T47D (cell line): ENCODE measurements at places on chromosomes 3 and 15.

DNA sequence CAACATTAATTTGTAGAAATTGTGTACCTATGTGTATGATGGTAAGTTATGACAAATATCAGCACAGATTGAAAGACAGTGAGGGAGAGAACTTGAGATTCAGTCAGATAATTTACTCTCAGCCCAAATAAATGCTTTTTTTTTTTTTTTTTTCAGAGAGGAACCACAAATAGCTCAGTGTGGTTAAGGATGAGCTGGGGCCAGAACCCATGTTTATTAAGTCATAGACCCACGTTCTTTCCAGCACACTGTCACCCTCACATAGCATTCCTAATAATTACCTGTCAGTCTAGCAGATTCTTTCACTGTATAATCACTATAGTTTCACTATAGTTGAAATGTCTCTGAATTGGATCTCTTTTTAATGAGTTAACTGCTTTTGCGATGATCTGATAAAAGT is 246.1 kb downstream of the ZIC1 start:
- no peak for DNase-seq

- no peak for DNase-seq
Observed at GRCh38 chr3:186638259-186638658, 1.9 kb upstream of the FETUB start.

DNA sequence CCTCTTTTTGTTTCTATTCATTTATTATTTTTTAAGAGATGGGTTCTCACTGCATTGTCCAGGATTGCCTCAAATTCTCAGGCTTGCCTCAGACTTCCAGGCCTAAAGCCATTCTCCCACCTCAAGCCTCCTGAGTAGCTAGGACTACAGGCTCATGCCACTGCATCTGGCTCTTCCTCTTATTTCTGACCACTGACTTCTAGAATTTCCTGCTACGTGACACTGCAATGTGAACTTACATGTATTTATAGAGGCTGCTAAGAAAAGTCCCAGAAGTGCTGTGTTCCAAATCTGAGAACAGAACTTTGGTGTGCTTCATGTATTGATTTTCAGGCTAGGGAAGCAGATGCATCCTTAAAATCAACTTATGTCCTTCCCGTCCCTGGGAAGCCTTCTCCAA is 407.4 kb downstream of the RSL24D1 start:
- no peak for DNase-seq

DNA sequence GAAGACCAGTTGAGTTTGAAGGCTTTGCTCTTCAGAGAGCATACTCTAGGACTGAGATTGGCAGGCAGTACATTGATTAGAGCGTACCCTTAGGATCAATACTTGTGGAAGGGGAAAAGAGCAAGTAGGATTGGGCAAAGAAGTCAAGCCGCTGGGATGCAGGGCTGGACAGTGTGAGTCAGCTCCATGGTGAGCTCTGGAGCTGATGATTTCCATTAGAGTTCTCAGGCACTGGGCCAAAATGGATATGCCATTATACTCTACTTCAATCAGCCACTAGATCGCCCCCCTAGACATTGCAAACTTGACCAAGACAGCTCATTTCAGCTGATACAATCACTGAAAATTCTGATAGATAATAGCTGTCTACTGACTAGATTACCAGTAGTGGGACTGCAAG is 432.7 kb upstream of the ALCAM start:
- DNase-seq: no peak

- DNase-seq: no peak
Observed at GRCh38 chr15:78985859-78986475, 41.1 kb upstream of the CTSH start.

DNA sequence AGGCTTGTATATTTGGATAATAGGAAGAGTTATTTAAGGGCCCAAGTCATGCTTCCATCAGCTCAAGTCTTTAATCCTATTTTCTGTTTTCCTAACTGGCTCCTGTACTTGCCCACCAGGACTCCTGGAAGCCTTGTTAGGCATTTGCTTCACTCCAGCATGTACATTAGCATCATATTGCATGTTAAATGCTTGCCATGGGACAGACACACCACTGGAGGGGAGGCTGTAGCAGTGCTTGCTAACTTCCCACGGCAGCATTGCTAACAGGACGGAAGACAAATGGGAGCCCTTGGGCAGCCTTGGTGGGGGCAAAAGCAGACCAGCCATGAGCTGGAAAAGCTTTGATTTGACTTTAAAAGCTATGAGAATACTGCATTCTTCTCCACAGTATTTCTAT is 6.1 kb downstream of the TMOD2 start:
- DNase-seq: no peak

- DNase-seq: no peak
Observed at GRCh38 chr3:126885425-126885824, 97.5 kb upstream of the PLXNA1 start.

DNA sequence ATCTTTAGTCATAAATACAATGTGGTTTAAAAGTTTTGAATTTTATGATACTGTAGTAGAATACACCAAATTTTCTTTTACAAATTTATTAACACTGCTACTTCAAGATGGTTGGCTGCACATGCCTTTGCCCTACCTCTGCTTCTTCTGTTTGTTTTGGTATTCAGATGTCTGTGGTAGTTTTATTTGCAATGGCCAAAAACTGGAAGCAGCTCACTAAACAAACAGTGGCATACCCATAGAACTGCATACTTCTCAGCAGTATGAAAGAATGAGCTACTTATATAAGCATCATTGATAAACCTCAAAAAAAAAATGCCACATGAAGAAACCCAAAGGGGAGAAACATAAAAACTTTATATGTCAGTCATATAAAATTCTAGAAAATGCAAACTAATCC is 19.5 kb downstream of the ARIH2 start:
- DNase-seq: peak; percentile 34

DNA sequence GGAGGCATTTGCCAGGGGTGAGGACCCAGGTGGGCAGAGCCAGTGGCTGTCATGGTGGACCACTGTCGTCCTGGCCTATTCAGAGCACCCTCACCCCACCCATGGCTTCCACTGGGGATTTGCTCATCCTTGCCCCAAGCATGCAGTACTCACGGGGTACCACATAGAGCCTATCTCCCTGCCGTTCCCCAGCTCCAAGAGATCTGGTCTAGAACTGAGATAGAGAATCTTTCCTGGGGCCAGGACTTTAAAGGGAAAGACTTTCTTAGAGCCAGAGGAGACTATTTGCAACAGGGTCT is 76.9 kb upstream of the TNFAIP8L3 start:
- DNase-seq: no peak

GRCh38 chr15:100254285-100254684 is 87.5 kb downstream of the ADAMTS17 start:
- DNase-seq: no peak

- DNase-seq: no peak
Observed at GRCh38 chr3:41317718-41318117, 118.4 kb downstream of the CTNNB1 start.

- no peak for DNase-seq
Observed at GRCh38 chr15:33011976-33012375, 182.5 kb downstream of the FMN1 start.

- DNase-seq: no peak
Observed at GRCh38 chr3:74053970-74054516, 429.3 kb upstream of the PDZRN3 start.

DNA sequence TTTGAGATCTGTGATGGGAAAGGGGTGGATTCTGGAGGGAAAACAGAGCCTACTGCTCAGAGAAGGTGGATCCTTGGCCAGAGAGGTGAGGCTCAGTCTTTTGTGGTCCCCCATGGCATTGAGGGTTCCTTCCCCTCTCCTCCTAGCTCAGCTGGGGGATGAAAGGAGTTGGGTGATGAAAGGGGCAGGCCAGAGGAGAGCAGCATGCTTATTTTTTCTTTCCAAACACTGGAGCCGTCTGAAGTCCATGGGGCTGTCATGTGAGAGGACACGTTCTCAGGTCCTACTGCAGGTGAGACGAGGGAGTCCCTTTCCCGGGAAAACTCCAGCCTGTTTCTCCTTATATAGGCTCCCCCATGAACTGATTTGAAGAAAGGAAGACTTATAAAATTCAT is 71.4 kb downstream of the SCN5A start:
- DNase-seq: no peak

- no peak for DNase-seq
Observed at GRCh38 chr15:42104095-42104891, 9.9 kb upstream of the PLA2G4D start.

DNA sequence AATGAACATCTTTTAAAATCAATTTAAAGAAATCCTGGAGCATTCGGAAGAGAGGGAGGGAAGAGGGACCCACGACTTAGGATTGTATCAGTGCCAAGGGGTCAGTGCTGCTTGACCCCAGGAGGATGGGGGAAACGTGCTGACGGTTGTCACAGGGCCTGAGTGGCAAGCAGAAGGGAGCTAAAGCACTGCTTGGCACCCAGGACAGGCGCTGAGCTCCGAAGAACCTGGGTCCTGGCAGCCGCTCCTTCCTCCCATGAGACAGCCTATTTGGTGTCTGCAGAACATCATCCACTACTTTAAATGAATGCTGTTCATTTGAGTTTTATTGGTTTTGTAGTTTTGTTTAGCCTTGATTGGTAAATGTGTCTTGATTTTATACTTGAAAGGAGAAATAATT is 54.5 kb downstream of the RGMA start:
- no peak for DNase-seq

DNA sequence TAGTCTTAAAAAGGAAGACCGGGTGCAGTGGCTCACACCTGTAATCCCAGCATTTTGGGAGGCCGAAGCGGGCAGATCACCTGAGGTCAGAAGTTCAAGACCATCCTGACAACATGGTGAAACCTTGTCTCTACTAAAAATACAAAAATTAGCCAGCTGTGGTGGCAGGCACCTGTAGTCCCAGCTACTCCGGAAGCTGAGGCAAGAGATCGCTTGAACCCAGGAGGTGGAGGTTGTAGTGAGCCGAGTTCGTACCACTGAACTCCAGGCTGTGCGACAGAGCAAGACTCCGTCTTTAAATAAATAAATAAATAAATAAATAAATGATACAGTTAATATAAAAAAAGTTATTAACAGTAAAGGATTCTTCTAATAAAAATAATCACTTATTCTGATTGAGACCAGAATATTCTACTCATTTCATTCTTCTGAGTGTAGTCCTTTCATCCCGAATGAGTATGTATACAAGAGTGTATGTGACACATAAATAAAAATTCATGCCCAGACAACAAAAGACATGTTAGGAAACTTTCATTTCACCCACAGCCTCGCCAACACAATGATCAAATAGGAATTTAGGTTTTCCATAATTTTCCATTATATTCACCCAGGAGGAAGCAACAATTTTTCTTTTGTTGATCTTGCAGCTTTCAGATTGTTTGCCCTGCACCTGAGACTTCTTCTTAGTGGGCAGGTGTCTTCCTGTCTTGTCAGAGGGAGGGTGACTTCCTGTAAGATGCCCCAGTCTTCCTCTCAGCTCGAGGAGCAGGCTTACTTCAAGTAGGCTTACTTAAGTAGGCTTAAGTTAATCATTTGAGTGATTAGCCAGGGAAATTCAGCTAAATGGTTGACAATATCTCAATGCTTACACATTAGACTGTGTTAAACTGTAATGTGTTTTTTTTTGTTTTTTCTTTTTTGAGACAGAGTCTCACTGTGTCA is 7.8 kb upstream of the NUP210 start:
- no peak for DNase-seq

GRCh38 chr3:185559706-185560090 is 7.3 kb upstream of the LIPH start:
- no peak for DNase-seq

GRCh38 chr3:108008931-108009639 is 81.7 kb downstream of the CD47 start:
- no peak for DNase-seq

DNA sequence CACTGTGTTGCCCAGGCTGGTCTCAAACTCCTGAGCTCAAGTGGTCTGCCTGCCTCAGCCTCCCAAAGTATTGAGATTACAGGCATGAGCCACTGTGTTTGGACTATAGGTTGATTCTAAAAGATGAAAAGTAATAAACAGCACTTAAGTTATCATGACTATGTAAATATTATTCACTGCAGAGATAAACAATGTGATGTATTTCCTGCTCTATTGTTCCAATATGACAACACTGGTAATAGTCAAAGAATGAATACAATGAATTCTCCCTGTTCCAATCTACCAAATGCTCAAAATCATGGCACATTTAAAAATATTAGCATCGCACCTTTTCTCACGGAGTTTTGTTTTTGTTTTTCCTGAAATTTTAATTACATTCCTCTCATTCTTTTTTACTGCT is 36.8 kb upstream of the TBL1XR1 start:
- no peak for DNase-seq

- no peak for DNase-seq
Observed at GRCh38 chr15:71005895-71006294, 109.4 kb upstream of the THSD4 start.

DNA sequence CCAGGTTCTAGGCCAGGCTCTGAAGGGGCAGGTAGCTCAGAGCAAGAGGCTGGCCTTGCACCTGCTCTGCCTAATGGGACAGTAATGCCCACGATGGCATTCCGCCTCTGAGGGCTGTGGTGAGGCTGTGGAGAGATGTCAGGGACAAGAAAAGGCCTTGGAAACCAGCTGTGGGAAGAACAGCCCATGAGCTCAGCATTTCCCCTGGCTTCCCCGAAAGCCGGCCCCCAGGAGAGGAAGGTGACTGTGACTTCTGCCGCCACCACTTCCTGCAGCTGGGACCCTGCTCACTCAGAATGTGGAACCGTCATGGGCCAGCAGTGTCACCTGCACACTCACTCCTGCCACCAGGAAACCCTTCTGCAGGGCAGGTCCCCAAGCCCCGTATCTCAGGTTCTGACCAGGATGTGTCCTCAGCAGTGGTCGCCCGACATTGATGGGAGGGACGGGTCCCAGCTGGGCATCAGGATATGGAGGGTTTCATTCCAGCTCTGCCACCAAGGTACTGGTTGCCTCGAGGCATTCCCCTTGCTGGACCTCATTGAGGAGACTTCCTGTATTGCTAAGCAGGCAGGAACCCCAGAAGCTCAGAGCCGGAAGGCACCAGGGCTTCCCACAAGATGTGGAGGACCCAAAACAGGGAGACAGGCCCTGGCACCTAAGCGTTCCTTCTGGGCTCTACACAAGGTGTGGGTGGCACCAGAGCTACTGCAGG is 30.7 kb downstream of the SEMA7A start:
- DNase-seq: no peak

DNA sequence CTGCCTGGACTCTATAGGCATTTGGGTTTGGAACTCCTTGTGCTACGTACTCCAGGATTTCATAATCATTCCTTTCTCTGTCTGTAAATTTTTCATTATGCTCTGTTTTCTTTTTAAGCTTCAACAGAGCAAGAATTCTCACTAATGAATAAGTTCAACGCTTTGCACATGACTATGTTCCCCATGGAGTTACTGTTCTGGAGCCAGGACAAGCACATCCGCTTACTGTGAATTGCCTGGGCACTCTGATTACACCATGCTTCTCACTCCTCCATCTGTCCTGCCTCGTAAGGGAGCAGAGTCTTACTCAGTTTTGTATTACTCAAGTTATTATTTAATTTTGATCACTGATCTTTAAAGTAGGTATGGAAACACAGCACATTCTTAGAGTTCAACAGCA is 472.7 kb downstream of the RAP2B start:
- DNase-seq: no peak

- DNase-seq: no peak
Observed at GRCh38 chr15:85702321-85703101, 92.2 kb downstream of the KLHL25 start.

- DNase-seq: no peak
Observed at GRCh38 chr15:71212146-71212545, 96.9 kb downstream of the THSD4 start.
